ENCODE measurements at places on chromosomes 2 and 18.

DNA sequence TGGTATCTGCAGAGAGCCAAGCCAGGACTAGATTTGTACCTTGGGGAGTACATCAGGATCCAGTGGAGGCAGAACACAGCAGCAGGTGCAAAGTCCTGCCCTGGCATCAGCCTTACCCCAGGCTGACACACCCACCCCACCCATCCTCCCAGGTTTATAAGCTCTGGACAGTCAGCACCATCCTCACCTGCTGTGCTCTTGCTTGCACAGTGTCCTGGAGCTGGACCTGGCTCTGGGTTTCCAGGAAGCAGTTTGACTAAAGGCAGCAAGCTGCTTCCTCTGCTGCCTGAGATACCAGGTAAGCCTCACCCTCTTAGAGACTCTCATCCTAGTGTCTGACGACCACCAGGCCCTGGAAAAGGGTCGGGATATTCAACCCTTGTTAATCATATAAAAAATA, at the start of gene SULT1C3:
Gene SULT1C3, plus strand, starts transcription at position 183 of the 400 bp plus-strand sequence. CDS start 7,227 bp downstream, outside the sequence.
- no peak for DNase-seq

DNA sequence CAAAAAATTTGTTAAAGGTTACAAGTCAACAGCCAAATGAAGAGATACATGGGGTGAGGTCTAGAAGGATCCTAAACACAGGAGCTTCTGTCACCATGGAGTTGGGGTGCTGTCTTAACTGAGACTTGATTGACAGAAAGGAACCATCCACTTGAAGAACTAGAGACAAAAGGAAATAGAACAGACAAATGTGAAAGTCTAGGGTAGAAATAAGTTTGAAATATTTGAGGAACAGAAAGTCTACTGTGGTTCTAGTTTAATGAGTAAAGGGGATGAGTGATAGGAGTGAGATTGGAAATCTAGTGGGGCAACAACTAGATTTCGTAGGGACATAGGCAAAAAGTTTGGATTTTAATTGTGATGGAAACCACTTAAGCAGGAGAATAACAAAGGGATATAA, 18.7 kb downstream of the RBBP8 start:
- no peak for DNase-seq

- no peak for DNase-seq
Measured at GRCh38 chr2:6017736-6018286, 325.6 kb downstream of the SOX11 start.

GRCh38 chr2:177264209-177264692, 276 bp downstream of the NFE2L2 start:
- DNase-seq: no peak

DNA sequence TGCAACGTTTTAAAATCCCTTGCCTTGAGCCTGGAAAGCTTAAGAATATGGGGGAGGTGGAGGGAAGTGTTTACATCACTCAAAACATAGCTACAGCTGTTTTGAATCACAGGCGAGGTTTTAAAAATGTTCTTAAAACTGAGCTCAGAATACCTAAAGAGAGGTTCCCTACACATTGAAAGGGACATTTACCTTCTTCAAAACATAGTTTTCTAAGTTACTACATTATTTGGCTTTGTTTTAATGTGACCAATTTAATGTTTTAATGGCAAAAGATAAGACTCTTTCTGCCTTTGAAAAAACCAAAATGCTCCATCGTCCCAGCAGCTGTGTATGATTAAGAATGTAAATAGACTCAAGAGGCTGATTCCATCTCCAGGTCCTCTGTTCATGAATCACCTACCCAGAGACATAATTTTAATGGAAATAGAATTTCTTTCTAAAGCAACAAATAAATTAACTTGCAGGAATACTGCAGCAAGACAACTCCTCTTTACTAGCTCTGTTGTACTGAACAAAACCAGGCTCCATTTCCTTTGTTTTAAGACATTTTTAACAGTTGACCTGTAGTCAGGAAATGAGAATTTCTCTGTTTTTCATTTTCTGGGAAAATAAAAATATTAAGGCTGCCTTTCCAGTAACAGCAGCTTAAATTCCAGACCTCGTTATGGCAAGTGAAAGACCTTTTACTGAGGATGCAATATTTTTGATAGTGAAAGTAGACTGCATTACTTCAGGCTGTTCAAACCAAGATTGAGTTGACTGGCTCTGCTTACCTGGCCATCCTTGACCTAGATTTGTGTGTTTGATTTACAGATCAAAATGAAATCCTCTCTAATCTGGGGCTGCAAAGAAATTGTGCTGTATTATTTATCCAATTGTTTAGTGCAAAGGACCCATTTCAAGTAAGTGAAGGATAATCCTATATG, 33.7 kb upstream of the WDR75 start:
- DNase-seq: no peak

DNA sequence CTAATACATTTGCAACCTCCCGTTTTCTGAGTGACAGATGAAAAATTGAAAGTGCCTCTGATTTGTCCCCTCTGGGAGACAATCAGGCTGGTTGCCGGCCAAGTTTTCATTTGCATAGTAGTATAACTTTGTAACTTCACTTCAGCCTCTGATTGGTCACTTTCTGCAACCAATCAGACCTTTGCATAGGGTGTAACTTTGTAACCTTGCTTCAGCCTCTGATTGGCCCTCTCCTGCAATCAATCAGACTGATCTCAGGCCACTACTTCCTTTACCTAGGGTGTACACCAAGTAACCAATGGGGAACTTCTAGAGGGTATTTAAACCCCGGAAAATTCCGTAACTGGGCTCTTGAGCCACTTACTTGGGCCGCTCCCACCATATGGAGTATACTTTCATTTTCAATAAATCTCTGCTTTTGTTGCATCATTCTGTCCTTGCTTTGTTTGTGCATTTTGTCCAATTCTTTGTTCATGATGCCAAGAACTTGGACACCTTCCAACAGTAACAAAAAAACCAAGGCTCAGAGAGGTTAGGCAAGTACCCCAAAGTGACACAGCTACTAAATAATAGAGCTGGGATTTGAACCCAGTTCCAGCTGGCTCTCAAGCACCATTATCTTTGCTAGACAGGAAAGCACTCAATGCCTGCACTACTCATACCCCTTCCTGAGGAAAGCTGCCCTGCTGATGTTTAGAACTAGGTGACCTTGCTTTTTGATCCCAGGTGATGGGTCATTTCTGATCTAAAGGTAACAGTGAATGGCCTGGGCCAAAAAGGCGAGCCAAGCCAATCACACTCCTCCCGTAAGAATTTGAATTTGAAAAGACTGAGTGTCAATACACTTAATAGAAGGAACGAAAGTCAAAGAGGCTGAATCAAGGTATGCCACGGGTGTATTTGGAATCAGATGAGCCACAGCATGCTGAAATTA, 10.9 kb upstream of the MYOM1 start:
- no peak for DNase-seq

GRCh38 chr2:27638709-27639108, 9.9 kb downstream of the GPN1 start:
- DNase-seq: no peak

- no peak for DNase-seq
Measured at GRCh38 chr18:51251625-51252024, 54.1 kb upstream of the MEX3C start.

DNA sequence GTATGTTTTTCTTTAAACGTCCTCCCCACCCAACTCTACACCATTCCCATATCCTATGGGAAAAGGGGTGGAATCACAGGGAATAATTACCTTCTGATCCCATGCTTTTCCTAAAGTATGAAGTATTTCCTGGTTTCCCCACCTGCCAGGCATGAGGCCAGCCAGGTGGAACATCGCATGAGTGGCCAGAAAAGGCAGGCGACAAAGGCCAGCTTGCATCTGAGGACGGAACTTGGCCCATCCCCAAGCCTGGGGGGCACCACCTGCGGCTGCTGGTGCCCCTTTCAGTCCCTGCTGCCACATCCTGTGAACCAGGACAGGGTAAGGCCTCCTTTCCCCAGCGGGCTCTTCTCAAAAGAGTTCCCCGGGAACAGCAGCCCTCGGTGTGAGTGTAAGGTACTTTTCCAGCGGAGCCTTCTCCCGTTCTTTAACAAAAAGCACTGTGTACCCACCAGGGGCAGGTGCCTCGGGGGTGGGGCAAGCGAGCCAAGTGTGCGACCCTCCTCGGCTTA, 1.2 kb upstream of the ERFE start:
- DNase-seq: no peak

DNA sequence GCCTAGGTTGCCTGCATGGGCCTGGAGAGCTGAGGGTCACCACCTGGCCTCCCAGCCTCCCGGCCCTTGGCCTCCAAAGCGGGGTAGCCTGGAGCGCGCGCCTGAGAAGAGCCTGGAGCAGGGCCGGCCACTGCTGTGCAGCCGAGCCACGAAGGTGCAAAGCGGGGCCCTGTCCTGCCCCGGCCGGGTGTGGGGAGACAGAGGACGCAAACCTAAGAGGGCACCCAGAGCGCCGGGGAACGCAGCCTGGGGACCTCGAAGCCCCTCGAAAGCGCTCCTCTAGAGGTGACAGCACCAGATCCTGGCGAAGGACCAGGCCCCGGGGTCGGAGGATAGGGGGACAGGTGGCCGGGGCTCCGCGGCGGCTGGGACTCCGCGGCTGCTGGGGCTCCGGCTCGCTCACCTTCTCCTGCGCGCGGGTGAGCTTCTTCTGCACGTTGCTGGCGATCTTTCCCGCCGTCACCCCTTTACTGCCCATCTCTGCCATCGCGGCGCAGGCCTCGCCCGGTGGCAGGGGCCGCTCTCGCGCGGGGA, 430 bp downstream of the BIN1 start:
- peak; percentile 40 for DNase-seq

GRCh38 chr2:68091439-68092034, 28.7 kb upstream of the C1D start:
- DNase-seq: no peak

GRCh38 chr2:5319493-5319892, 372.7 kb upstream of the SOX11 start:
- DNase-seq: no peak

GRCh38 chr2:6069381-6069780, 377.2 kb downstream of the SOX11 start:
- no peak for DNase-seq

GRCh38 chr2:74834792-74835755, 1.1 kb downstream of the HK2 start:
- peak; percentile 74 for DNase-seq

DNA sequence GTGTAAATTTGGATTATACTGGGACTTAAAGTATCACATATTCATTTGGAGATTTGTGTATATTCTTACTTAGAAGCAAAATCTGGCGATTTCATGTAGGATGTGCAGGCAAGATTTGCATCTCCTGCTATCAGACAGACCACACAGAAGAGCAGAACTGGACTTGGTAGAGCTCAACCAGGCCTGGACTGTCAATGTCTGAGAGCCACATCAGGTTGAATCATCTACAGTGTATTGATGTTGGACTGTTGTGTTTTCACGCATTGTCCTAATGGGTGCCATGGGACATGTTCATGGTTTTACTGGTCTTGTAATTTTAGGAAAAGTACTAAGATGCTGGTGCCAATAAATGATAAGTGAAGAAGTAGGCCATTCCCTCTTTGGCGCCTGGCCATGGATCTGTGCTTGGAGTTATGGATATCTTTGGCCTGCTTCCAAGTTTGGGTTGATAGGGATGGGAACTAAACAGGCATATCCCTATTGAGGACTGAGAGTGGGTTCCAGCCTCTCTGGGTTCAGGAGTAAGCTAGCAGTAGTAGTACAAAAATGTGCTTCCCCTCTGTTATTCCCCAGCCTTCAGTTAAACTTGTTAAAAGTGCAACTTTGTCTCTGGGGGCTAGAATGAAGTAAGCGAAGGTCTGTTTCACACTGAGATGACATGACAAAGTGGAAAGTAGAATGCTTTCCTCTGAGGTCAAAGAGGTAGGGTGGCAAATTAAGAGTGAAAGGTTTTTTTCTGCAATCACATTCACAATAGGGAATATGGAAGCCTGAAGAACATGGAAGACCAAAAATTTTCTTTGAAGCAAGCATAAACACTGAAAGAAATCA, 49.2 kb upstream of the NEMP2 start:
- no peak for DNase-seq

DNA sequence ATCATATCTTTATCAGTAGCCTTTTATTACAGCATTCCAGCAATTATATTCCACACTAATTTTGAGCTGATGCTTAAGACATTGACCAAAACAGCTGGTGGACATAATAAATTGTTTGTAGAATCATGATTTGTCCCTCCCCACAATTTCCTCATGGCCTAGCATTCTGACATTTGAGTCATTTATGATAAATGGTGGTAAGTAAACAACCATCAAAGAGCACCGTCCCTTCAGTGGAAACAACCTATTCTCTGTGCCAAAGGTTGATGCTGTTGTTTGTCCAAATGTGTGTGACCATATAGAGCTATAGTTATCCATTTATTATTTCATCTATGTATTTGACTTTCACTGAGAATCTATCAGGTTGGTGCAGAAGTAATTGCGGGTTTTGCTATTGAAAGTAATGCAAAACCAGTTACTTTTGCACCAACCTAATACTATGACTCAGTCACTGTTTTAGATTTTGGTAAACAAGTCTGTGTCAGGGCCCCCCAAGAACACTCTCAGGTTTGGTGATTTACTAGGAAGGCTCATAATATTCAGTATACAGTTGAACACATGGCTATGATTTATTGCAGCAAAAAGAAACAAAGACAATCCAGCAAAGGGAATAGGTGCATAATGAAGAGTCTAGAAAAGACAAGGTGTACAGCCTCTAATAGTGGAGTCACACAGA, 608.7 kb upstream of the REG3G start:
- no peak for DNase-seq

GRCh38 chr2:30366199-30366691, 80.8 kb upstream of the LCLAT1 start:
- DNase-seq: peak; percentile 46

DNA sequence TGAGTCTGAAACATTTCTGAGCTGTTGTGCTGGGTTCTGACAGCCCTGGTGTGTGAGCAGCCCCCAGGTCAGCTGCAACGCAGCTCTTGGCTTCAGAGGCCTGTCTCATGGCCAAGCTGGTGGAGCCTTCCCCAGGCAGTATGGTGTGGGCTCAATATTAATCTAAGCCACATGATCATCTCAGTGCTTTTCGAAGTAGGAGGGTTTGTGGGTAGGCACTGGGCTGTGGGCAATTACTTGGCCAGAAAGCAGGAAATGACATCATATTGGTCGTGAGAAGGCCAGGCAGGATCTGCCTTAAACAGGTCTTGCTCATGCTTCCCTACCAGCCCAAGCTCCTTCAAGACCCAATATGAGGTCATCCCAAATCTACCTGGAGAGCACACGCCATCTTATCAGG, 26.9 kb downstream of the LOXHD1 start:
- DNase-seq: no peak

DNA sequence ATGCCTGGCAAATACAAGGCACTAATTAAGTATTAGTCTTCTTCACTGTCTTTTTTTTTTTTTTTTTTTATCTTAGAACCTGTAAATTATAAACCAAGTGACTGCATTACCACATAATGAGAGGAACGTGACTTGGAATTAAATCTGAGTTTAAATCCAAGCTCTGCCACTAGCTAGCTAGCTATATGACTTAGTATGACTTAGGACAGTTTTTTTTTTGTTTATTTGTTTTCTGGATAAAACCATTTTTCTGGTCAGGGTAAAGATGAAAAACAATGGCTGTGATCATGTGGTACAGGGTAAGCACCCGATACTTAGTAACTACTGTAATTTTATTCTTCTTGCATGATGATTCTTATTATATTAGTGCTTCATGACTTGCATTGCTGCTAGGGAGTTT, 191.8 kb upstream of the LRRTM1 start:
- no peak for DNase-seq
